ENCODE measurements at places on chromosomes 12 and 14.

- no peak for DNase-seq
Measured at GRCh38 chr14:30462358-30462757, 96.6 kb upstream of the G2E3 start.

- DNase-seq: no peak
Measured at GRCh38 chr14:101006008-101006407, 102.5 kb upstream of the RTL1 start.

GRCh38 chr12:120339256-120339655, 11.7 kb upstream of the PLA2G1B start:
- no peak for DNase-seq

GRCh38 chr12:117854339-117855012, 114.3 kb downstream of the KSR2 start:
- DNase-seq: peak; percentile 39

GRCh38 chr14:70709726-70710382, 68.1 kb downstream of the TTC9 start:
- DNase-seq: no peak

- DNase-seq: no peak
Measured at GRCh38 chr12:75623631-75624154, 112.3 kb upstream of the KRR1 start.

- no peak for DNase-seq
Measured at GRCh38 chr14:77667331-77667730, 40.5 kb downstream of the ALKBH1 start.

DNA sequence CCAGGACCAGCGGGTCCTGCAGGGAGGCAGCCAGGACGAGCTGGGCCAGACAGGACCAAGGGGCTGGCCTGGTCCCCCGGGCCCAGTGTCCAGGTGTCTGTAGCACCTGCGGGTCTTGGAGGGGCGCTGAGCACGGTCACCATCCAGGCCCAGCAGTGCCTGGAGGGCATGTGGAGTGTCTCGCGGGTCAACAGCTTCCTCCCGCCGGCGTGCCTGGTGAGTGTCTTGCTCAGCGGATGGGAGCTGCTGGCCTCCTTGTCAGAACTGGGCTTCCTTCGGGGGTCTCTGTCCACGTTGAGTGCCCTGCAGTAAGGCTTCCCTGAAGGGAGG, 13.8 kb downstream of the KIF26A start:
- no peak for DNase-seq

- no peak for DNase-seq
Measured at GRCh38 chr14:71589609-71590008, 342.6 kb upstream of the RGS6 start.

- DNase-seq: peak; percentile 27
Measured at GRCh38 chr12:104687823-104688573, 231.2 kb downstream of the CHST11 start.

GRCh38 chr12:20629414-20630156, 65.5 kb upstream of the SLCO1C1 start:
- DNase-seq: no peak

- no peak for DNase-seq
Measured at GRCh38 chr14:90116444-90116843, 54.6 kb downstream of the KCNK13 start.

- no peak for DNase-seq
Measured at GRCh38 chr14:56328021-56328420, 209.8 kb downstream of the PELI2 start.

GRCh38 chr12:47032644-47033043, 46.8 kb upstream of the PCED1B start:
- no peak for DNase-seq

DNA sequence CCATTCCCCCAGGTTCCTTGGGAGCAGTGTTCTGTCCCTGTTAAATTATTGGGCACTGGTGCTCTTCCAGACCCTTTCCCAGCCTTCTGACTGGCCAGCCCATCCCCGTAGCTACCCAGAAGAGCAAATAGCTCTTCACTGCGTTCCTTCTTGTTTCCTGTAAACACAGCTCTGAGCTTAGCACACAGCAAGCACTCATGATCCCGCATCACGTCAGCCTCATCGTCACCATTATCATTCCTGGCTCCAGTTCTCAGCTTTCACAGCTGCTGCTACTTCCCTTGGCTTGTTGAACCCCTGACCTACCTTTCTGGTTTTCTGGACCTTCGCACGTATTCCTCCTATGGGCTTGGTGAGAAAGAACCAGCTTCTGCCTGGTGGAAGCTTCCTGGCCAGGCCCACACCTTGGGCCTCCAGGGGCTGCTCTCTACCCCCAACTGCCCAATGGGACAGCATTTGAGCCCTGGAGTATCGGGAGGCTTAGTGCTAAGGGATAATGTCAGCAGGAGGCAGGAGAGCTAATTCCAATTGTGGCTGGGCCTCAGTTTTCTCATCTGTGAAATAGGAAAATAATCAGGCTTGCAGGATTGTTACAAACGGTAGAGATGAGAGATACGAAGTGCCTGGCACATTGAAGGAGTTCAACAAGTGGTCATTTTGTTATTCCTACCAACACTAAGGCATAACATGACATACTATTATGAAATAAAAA, 22.6 kb upstream of the PAPOLA start:
- no peak for DNase-seq

GRCh38 chr12:127060310-127060847, 1206.6 kb upstream of the TMEM132C start:
- no peak for DNase-seq

DNA sequence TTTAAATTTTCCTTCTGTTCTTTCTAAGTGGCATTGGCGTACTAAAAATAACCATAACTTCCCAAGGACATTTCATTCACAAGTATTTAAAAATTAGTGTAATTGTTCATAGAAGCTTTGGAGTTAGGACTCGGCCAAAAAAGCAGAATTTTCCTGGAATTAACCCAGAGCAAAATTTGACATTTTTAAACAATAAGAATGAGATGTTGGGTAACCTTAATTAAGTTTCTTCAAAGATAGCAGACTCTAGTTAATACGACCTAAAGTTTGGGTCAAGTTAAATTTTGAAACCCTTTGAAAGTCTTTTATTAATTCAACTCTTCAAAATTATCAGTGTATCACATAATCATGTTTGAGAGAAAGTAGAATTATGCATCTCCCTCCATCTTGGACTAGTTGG, 118.3 kb downstream of the AKAP6 start:
- no peak for DNase-seq

GRCh38 chr14:65035049-65035448, 48.4 kb downstream of the FNTB start:
- DNase-seq: no peak

GRCh38 chr14:64935508-64935907, 7.0 kb downstream of the GPX2 start:
- DNase-seq: no peak

GRCh38 chr14:83255727-83256090, 1722.1 kb upstream of the SEL1L start:
- no peak for DNase-seq

DNA sequence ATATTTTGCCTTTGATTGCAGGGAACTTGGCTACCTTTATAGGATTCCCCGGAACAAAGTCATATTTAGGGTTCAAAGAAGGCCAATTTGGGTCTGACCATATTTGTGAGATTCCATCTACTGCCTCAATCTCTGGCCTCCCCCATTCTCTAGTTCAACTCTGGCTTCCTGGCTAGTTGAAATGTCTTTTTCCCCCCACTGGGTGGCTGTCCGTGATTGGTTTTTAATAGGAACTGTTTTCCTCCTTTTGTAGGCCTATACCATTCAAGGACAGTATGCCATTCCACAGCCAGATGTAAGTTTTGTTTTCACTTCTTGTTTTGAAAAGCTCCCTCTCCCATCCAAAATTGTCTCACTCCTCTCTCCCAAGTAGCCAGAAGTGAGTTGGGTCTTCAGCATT, 13.8 kb downstream of the PCBP2 start:
- no peak for DNase-seq

DNA sequence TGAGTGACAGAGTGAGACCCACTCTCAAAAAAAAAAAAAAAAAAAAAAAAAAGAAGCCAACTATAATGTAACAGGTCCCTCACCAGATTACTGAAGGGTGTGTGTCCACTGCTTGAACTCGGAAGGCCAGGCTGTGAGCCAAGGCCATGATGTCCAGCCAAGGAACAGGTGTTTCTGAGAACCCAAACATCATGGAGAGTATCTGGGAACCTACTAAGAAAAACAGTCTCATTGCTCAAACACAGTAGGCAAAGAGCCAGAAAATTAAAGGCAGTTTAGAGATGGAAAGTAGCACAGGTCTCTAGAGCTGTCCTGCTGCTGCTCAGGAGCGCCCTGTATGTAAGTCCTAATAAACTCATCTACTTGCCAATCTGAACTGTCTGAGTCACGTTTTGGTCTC, 12.5 kb upstream of the MAP4K5 start:
- no peak for DNase-seq

GRCh38 chr12:54390176-54390667, 5.7 kb upstream of the ZNF385A start:
- DNase-seq: no peak

DNA sequence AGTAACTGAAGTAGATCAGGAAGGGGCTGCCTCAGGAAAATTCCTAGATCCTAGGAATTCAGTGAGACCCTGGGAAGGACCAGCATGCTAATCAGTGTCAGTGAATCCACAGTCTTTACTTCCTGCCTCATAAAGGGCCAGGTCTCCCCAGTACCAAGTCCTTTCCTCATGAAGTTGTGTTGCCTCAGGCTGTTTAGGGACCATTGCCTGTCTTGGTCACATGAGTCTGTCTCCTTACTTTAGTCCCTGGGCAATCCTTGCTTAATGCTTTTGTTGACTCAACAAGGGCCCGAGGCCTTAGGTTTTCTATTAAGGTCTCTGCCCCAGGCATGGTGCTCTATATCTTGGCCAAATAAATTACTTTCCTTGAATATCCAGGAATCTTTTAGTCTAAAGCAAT, 16.1 kb upstream of the ATF1 start:
- DNase-seq: no peak

DNA sequence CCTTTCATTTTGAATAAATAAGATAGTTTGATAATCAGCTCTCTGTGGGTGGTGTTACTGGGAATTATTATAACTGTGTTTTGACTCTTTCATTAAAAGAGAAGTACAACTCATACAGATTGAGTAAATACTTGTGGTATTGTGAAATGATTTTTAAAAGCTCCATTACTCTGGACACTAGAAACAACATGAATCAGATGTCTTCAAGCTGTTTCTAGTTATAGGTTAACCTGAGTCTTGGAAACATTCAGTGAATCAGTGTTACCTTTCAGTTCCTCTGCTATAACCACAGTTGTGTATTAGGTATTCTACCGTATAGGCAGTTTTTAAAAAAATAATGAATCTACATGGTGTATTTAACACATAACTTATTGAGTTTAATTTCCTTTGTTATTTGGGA, 128.4 kb upstream of the SSTR1 start:
- DNase-seq: no peak

- peak; percentile 68 for DNase-seq
Measured at GRCh38 chr12:9651265-9651729, 18.2 kb upstream of the CLEC2D start.

DNA sequence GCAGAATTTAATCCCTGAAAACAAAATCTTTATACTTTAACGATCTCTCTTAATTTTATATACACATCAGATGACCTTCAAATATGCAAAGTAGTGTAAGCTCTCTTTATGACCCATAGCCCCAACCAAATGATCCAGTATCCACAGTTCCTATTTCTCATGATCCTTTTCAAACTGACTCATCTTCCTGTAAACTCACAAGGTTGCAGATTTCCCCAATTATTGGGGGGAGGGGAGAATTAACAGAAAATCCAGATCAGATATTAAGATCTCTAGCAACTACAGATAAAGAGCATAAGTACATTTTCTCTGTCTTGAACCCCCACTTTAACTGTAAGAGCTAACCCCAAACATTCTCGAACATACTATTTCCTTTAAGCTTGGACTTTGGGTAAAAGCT, 12.5 kb downstream of the GNS start:
- no peak for DNase-seq

GRCh38 chr12:4139191-4139590, 134.4 kb upstream of the CCND2 start:
- DNase-seq: no peak

GRCh38 chr12:94596596-94596995, 53.8 kb downstream of the TMCC3 start:
- DNase-seq: no peak

DNA sequence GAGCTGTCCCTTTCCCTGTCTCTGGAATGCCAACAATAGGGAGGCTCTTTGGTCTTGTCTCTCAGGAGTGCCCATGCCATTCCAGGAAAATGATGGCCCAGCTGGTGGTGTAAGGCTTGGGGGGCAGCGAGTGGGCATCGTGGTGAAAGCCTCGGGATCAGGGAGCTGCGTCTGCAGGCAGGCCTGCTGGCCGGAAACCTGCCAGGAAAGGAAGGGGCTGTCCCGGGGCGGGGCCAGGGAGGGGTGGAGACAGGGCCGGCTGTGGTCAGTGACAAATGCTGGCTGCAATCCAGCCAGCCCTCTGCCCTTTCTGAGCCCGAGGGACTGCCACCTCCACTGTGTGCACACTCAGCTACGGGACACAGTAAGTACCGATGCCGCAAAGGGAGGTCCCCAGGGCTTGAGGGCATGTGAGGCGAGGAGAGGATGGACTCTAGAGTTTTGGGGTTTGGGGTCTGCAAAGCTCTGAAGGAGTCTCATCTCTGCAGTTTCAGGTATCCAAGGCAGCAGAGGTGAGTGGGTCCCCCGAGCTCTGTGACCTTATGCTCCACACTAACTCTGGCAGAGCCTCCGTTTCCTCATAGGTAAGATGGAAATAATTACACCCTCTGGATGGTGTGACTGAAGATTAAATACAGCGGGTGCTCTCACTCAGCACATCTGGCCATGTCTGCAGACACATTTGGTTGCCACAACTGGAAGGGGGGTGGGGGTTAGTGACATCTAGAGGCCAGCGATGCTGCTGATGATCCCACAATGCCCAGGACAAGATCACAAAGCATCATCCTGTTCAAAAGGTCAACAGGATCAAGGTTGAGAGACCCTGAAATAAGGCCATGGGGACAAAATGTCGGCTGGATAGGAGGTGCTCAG, at the start of gene SERPINA5:
Gene SERPINA5, plus strand, starts transcription at position 300 of the 873 bp plus-strand sequence. CDS start 5,937 bp downstream, outside the sequence.
- DNase-seq: no peak

GRCh38 chr12:98725476-98726247, 80.6 kb downstream of the APAF1 start:
- peak; percentile 33 for DNase-seq

DNA sequence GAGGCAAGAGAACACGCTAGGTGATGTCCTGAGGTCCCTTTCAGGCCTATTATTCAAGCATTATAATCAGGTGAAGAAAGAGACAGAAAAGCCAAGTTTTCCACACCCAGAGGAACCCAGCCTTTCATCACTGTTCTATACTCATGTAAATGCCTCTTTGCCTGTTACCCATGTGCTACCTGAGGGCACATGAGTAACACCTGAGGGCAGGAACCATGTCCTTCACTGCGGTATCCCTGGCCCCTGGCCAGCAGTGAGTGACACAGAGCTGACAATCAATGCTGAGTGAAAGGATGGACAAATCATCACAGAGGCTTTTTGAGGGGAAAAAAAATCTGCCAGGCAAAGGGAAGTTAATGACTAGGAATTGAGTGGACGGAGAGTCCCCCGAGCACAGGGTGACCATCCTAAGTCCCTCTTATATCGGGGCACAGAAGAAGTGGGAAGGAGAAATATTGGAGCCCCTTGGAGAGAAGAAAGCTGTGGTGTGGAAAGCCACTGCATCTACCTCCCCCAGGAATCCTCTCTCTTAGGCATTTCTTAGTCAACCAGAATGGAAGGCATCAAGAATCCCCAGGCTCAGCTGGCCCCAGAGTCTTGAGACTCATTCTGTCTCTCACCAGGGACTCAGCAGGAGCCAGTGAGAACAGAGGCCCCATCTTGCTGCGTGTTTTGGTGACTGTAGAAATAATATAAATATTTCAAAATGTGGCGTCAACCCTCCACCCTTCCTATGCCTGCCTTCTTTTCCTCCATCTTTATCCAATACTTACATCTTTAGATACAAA, 212.9 kb downstream of the DPF3 start:
- no peak for DNase-seq
